ENCODE measurements at places on chromosomes 2 and 18.
A peak's percentile ranks its signal among the peaks of the same experiment; 100 is the strongest.

- DNase-seq: no peak
Measured at GRCh38 chr2:105861200-105861599, 116.5 kb downstream of the NCK2 start.

DNA sequence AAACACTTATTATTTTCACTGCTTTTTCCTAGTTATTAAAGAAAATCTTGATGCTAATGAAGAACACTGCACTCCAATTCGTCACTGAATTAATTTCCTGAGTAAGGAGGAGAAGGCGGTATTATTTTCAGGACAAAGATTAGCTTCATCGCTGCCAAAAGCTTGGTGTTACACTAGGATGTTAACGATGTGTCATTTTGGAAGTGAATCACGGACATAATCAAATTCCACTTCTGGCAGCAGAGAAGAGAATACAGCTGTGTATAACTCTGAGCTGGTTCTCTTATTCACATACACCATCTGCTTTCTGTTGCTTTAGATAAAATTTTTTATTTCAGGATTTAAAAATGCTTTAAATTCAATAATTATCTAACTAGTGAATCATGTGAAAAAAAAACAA lies 74.1 kb downstream of the SCG2 start:
- peak; percentile 27 for DNase-seq

- no peak for DNase-seq
Measured at GRCh38 chr2:20198001-20198400, 26.9 kb downstream of the SDC1 start.

DNA sequence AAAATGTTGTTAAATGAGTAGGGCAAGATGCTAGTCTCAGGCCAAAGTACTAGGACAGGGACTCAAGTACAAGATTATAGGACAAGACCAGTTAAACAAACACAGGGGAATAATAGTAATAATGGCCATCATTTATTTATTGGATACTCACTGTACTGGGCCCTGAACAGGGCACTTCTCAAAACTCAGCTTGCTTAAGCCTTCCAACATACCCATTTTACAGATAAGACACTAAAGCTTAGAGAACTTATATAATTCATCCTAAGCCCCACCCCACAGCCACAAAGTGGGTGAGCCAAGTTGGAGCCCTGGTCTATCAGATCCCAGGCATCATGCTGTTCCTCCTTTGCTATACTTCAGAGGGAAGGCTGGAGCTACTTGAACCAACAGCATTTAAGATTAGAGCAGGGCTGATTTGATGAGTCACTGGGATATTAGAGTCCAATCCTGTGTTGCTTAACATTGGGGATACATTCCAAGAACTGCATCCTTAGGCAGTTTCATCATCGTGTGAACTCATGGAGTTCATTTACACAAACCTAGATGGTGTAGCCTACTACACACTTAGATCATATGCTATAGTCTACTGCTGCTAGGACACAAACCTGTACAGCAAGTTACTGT lies 153.6 kb downstream of the MTCL1 start:
- DNase-seq: peak; percentile 97

DNA sequence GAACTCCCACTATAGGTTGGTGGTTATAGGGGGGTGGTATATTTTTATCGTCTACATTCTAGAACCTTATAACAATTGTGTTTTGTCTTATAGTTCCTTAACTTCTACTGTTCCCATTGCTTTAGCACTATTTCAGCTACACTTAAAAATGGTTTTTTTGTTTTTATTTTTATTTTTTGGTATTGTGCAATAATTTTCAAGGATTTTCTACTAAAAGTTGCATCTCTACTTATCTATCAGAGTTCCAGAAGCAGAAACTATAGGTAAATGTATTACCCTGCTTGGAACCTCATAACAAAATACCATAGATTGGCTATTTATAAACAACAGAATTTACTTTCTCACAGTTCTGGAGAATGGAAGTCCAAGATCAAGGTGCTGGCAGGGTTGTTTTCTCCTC lies 981.6 kb upstream of the CNTNAP5 start:
- DNase-seq: no peak

- peak; percentile 80 for DNase-seq
Measured at GRCh38 chr2:180618570-180618969, 361.8 kb upstream of the UBE2E3 start.

DNA sequence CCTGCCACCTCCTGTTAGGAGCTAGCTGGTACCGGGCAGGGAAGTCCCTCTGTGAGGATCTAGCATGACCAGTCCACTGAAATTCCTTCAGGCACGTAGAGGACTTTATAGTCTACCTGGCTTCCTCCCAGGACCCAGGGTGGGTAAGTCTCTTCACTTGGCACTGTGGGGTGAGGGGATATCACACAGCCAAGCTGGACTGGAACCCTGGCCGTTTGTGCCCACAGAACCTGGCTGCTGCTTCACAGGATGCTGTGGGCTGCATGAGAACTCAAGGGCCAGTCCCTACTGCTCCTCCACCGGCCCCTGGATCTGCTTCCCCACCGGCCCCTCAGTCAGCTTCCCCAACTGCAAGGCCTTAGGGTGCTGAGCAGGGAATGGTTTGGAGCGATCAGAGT lies 35.8 kb downstream of the HS1BP3 start:
- DNase-seq: no peak

GRCh38 chr2:125405816-125406215 lies 1250.1 kb upstream of the GYPC start:
- peak; percentile 77 for DNase-seq

GRCh38 chr18:26307161-26307773 lies 81.0 kb downstream of the TAF4B start:
- DNase-seq: peak; percentile 66

DNA sequence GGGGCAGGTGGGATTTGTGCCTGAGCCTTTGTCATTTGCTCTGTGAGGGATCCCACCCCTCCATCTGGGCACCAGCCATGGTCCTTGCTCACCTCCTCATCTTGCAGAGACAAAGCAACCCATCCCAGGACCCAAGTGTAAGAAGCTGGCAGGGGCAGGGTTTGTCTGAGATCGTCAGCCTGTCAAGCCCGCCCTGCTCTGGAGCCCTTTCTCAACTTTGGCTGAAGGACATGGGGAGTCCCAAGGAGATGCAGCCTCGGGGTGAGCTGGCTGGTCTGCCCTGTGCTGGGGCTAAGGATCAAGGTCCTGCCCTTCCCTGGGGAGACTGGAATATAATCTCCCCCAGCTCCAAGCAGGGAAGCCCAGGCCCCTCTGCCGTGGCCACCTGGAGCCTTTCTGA lies 86.0 kb downstream of the CAPN13 start:
- DNase-seq: no peak
